ENCODE measurements at places on chromosomes 4 and X. TPM values are rescaled to one million over a fixed set of nuclear protein-coding genes. Genes with fewer than 3 reads are reported as not detected.

SEC31A gene
- total RNA-seq, result 121 TPM

PPP4R3C gene
- not detected for total RNA-seq

KCTD8 gene
- total RNA-seq, result 1.7 TPM

CCKAR gene
- not detected for total RNA-seq

KLHL2 gene
- 19.6 TPM for total RNA-seq

LRAT gene
- total RNA-seq, result 0.83 TPM

DNA sequence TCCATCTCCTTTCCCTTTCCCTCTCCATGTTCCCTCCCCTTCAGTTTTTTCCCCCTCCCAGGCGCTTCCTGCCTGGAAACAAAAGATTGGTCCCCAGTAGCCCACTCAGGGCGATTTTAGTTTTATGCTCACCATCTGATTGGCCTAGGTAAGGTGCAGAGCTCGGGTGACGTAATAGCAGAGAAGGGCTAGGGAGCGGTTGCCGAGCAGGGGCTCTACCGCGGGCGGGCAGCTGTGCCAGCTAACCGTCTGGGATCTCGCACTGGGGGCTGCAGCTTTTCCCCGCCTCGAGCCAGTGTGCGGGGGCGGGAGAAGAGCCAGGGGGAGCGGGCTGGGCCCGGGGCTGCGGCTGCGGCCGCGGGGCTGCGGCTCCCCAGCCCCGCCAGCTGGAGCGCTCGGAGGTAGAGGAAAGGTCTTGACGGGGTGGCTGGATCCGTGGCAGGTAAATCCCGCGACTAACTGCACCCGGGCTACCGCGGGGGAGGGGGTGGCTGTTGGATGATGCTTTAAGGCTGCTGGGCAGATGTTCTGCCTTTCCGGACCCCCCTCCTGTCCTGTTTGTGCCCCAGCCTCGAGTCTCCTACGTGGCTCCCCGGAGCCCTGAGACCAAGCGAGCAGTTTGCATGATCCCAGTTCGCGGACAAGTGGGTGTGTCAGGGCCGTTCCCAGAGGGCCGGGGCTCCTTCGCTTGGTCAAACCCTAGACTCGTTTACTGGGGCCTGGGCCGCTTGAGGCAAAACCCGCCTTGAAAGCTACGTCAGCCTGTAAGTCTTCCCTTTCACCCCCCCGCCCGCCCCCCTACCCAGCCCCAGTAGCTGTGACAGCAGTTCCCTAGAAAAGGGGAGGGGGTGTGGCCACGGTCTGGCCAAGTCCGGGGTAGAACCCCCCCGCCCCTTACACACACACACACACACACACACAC is at the start of gene PAK3:
TSS of gene PAK3 (plus strand) at position 218 of the 922 bp plus-strand sequence. CDS start 26,913 bp downstream, outside the sequence.
- DNase-seq, result peak; percentile 84

DNA sequence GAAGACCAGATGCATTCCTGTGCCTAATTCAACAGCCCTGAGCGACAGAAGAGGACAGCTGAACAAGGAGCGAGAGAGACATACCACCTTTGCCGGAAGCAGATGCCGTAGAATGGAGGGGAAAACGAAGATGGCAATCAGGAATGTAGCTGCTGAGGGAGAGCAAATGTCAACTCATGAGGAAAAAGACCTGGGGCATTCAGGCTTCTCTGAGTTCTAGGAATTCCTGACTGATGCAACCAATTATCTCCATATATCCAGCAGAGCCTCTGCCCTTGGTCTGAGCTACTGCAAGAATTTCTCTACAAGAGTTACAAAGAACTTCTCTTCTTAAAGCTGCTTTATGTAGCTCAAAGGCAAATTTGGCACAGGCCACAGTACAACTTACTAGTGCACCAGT is 40.5 kb upstream of the INPP4B start:
- DNase-seq, result no peak

GRCh38 chr4:137861682-137862081 is 329.4 kb upstream of the PCDH18 start:
- DNase-seq, result no peak

- DNase-seq, result no peak
Measured at GRCh38 chr4:160110891-160111290, 1008.0 kb downstream of the RAPGEF2 start.

- DNase-seq, result peak; percentile 60
Measured at GRCh38 chr4:5752376-5753184, 41.6 kb downstream of the EVC start.

GRCh38 chr4:87444741-87445140 is 22.4 kb downstream of the NUDT9 start:
- no peak for DNase-seq

DNA sequence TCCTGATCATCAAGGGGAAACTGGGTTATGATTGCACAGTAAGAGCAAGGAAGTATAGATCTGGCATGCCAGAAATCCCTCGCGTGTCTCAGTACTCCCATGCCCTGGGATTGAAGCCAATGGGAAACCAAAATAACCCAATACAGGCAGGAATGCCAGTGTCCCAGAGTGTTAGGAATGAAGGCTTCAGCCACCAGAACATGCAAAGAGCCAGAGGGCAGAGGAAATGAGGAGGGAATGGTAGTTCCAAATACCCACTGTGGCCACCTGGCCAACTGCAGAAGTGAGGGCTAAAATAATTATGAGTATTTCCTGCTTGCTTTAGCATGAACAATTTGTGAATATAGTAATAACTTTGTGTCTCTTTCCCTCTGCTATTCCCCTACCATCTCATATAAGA is 12.2 kb downstream of the MTNR1A start:
- no peak for DNase-seq

GRCh38 chr4:40255393-40256281 is 58.8 kb downstream of the RHOH start:
- DNase-seq, result no peak

- no peak for DNase-seq
Measured at GRCh38 chrX:121301356-121301755, 253.9 kb downstream of the GLUD2 start.

DNA sequence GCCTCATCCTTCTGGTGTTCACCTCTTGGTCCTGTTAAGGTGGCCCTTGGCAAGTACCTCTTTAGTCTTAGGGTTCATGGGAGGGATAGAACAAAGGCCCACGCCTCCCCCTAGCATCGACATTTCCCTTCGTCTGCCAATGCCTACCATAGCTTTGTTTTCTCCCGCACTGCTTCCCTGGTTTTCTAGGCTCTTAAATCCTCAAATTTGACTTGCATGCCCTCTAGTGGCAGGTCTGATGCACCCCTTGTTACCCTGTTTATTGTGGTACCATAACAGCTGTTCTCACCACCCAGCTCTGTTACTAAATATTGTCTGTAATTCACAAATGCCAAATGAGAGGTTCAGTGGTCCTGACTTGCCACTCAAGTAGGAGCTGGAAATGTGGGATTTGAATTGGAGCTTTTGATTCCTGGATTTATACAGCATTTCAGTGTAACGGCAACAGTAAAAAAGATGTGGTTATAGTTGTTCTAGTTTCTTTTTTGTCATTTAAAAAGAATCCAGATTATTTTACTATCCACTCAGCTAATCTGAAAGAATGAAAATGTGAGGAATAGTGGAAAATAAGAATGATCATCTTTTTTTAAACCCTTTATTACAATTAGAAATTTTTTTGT is 100.1 kb downstream of the REPS2 start:
- peak; percentile 75 for DNase-seq

GRCh38 chr4:80578001-80578400 is 242.5 kb downstream of the CFAP299 start:
- DNase-seq, result no peak

GRCh38 chr4:55980725-55981124 is 32.0 kb downstream of the CEP135 start:
- DNase-seq, result no peak

DNA sequence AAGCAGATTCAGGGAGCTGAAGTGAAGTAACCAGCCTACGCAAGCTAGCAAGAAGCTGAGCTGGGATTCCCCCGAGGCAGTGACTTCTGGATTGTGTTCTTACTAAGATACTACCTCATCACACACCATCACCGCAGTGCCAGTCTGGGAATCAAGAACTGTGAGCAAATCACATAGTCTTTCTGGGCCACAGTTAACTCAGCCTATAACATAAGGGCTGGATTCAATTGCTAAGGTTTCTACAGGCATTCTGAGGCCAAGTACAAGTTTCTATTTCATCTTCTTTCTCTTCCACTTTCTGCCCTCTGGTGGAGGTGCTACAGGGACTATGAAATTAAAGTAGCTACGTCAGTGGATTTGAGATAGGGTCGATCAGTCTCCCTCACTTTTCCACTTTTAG is 1.4 kb upstream of the CORIN start:
- no peak for DNase-seq

Measured in sigmoid colon (tissue), 7 donors.